ENCODE measurements at places on chromosomes 2 and 18.
A peak's percentile ranks its signal among the peaks of the same experiment; 100 is the strongest.

DNA sequence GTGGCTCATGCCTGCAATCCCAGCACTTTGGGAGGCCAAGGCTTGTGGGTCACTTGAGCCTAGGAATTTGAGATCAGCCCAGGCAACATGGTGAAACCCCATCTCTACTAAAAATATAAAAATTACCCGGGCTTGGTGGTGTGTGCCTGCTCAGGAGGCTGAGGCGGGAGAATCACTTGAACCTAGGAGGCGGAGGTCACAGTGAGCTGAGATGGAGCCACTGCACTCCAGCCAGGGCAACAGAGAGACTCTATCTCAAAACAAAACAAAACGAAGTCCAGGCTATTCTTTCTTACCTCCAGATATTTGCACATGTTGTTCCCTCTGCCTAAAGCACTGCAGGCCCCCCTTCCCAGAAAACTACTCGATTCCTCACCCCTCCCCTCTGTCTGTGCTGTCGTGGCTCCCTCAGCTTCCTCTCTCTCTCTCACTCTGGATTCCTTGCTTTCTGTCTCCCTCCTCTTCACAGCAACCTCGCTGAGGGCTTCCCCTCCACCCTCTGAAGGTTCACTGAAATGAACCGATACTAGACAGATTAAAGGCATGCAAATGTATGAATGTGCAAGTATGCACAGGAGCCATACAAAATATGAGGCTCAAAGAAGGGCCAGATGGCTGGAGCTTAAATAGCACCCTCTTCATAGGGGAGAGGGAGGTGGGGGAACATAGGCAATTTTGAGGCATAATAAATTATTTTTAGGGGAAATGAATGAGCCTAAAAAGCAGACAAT, 18.5 kb downstream of the TMEM177 start:
- DNase-seq: no peak

DNA sequence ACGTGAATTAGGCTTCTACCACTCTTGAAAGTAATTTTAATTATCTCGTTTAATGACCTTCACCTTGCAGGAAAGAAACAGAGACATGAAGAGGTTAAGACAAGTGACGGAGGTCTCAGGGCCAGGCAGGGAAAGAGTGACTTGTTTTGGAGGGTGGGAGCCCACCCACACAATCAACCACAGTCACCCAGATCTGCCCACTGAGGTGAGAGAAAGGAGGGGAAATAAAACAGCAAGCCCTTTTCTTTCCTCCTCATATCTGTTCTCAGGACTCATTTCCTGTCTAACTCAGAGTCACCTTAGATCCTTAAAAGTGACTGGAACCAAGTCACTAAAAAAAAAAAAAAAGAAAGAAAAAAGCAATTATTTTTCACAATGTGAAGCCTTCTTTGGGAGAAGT, 26.8 kb downstream of the ATP8B1 start:
- no peak for DNase-seq

GRCh38 chr2:47645246-47645645, 137.7 kb upstream of the MSH6 start:
- no peak for DNase-seq

- DNase-seq: no peak
These were observed 44.7 kb downstream of the MGAT4A start for GRCh38 chr2:98685930-98686887.

- no peak for DNase-seq
These were observed 217.3 kb downstream of the SEPTIN10 start for GRCh38 chr2:109396202-109397180.

DNA sequence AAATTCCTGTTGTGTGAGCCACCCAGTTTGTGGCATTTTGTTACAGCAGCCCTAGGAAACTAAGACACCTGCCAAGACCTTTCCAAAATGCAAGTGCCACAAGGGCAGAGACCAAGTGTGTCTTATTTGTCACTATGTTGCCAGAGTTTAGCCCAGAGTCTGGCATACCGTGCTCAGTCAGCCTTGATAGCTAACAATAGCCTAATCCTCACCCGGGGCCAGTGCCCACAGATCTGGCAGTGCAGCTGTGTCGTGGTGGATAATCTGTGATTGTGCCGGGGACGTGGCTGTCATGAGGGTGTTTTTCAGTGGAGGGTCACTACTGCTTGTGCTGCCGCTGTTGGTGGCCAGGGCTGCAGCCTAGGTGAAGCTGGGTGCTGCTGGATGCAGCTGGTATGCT, 53.5 kb downstream of the MEP1B start:
- DNase-seq: no peak

DNA sequence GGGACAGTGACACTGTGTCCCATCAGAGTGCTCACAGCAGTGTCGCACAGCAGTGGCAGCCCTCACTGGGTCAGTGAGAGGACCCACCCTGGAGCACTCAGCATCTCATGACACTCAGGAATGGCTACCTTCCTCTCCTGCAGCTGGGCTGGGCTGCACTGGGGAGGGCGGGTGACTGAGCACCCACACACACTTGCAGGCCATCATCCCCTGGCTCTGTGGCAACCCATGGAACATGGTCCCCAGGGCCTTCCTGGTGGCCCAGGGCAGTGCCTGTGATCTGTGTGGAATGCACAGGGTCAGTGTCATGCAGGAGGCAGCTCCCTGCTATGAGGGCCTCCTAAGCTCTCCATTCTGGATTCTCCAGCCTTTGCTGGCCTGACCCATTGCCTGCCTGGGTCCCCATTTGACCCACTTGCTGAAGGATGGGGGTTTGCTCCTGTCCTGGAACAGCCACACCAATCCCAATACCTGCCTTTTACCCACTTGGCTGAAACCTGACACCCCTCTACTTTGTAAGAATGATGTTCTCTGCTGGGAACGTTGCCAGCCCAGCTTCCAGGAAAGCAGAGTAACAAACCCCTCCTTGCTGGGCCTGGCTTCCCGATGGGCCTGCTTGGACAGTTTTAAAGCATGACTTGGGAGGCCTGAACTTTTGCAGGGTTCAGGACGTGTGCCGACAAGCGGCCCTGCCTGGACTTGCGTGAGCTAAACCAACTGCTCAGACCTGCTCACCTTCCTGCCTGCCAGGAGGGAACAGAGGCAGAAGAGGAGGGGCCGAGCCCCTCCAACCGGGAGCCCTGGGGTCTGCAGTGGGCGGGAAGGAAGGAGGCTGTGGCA, 13.7 kb downstream of the HS6ST1 start:
- DNase-seq: peak; percentile 96

DNA sequence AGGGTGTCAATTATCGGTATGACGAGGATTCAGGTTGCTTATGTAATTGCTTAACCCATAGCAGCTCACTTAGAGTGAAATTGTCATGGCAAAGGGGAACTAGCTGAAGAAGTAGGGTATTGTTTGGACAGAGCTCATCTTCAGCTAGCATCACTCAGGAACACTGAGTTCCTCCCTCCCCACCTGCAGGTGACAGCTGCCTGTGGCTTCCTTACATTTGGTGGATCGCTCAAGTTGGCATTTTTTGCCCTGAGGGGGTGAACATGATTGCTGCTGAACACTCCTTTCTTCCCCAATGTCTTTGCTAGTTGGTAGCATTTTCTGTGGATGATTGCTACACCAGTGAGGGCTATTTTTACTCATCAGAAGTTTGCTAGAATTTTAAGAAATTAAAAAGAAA, 86.7 kb upstream of the THUMPD2 start:
- no peak for DNase-seq

DNA sequence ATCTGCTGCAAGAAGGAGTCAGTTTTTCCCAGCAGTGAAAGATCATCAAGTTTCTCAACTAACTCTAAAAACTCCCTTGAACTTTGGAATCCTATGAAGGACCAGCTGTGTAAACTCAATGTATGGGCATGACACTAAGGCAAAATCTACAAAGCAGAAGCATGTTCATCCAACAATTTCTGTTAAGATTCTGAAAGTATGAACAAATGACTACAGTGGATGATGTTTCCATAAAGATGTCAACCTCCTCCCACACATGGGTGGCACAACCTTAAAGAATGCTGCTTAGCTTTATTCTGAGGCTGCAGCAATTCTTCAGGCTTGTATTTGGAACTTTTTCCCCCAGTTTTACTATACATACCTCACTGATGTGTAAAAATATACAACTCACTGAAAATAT, 47.2 kb downstream of the WDR33 start:
- DNase-seq: peak; percentile 39

- no peak for DNase-seq
These were observed 93.3 kb upstream of the EML6 start for GRCh38 chr2:54629914-54630857.

- DNase-seq: no peak
These were observed 1118.7 kb downstream of the SUCLG1 start for GRCh38 chr2:83340424-83340823.

DNA sequence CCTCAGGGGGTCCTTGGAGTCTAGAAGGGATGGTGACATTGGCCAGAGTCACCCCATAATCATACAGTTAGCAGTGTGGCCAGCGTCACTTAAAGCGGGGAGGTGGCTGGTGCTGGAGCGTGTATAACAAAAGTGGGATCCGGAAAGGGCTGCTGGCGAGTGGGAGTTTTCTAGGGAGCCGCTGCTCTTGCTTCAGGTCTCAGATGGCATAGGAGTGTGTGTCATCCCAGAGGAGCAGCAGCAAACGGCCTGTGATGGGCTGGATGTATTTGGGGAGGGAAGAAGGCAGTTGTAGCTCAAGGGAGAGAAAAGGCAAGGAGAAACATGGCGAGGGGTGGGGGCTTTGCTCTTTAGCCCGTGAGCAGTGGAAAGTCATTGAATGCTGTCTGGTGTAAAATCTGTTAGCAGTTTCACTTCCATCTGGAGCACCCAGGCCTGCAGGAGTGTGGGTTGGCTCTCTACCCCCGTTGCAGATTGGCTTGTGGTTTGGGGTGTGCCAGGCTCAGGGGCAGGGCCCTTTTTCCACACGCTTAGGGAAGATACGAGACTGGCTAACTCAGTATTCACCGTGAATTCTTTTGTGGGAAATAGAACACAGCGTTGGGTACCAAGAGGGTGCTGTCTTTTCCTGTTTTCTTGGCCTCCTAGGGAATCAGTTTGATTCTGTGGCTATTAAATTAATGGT, 120.5 kb downstream of the AGAP1 start:
- DNase-seq: peak; percentile 11

DNA sequence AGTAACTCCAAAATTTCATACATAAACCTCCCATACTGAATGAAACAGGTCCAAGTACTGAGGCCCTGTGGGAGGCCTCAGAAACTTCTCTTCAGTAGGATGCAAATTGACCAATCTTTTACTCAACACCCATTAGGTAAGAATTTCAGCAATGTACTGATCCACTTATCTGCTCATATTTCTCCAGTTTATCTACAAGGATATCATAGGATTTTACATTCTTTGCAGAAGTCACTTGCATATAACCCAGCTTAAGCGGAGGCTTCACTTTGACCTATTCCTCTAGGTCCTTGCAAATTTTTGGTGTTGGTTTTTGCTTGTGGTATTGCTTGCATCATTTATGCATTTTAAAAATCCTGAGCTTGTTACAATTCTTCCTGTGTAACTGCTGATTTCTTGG, 28.8 kb upstream of the SLC3A1 start:
- peak; percentile 5 for DNase-seq

- DNase-seq: no peak
These were observed 55.3 kb upstream of the REL start for GRCh38 chr2:60826111-60826510.

DNA sequence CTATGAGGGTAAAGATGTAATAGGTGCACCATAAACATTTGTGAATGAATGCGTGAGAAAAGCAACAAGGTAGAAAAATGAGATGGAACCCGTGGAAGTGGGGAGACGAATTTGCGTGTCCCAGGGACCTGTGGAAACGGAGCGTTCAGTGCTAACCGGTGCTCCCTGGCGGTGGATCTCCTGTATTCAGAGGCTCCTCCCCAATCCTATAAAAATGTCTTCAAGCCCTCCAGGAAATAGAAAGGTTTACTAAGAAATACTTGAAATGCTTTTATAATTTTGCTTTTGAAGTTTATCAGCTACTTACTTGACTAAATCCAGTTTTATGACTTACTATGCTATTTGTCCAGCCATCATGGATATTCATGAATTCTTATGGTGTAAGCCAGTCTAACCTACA, 62.8 kb upstream of the RBM44 start:
- no peak for DNase-seq

- no peak for DNase-seq
These were observed 19.3 kb upstream of the OSR1 start for GRCh38 chr2:19377717-19378116.

DNA sequence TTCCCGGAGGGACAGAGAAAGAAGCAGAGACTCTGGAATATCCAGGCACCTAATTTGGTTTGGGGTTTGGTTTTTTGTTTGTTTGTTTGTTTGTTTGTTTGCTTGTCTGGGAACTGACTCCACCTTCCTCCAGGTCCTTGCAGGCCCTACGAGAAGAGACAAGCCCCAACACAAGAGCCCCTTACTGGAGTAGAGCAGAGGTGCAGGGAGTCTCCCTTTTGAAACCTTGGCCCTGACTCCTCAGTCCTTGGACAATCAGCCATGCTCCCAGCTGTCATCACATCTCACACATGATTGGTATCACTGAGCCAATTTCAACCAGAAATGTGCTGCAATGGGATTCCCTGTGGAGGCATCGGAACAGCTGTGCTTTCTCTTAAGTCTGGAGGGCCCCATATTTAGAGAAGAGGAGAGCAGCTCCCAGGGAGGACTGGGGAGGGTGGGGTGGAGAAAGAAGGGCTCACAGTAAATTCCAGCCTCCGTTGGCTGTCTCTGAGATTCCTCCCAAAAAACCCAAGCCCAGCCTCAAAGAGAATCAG, 279.9 kb upstream of the NCKAP5 start:
- DNase-seq: peak; percentile 43

Data from fibroblast of upper back skin (primary cell).